Activated naive CD8-positive, alpha-beta T cell treated with anti-CD3 and anti-CD28 coated beads, Interleukin-2, amount 50 U/mL, for 16 hours (primary cell): ENCODE measurements at places on chromosomes 4 and X.

DNA sequence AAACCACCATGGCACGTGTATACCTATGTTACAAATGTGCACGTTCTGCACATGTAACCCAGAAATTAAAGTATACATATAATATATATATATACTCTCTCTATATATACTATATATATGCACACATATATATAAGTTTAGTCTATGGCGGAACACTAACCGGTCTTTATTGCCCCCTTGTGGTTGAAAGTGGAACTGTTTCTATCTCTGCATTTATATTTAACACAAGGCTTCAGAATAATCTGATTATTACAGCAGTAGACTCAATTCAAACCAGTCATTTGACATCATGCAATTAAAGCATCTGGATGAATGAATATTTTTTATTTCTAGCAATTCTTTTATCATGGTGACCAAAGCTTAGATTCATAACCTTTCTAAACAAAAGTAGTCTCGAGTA is 14.6 kb downstream of the RAB9B start:
- DNase-seq: no peak

- no peak for DNase-seq
Observed at GRCh38 chr4:149140841-149141240, 674.8 kb downstream of the IQCM start.

GRCh38 chr4:40550948-40551462 is 78.7 kb downstream of the RBM47 start:
- DNase-seq: no peak

DNA sequence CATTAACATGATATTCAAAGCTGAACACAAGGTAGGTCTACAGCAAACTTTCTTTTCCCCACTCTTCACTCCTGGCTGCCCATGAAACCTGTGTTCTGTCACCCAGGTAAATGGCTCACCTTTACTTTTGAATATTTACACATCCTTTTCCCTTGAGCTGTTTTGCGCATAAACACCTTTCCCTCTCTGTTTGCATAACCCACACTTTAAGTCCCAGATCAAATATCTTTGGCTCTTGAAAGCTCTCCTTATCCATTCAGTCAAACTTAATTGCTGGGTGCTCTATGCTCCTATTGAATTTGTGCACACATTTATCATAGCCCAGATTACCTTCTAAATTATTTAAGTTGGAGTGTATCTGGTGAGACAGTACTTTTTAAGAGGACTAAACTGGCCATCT is 51.7 kb upstream of the ATP8A1 start:
- no peak for DNase-seq

DNA sequence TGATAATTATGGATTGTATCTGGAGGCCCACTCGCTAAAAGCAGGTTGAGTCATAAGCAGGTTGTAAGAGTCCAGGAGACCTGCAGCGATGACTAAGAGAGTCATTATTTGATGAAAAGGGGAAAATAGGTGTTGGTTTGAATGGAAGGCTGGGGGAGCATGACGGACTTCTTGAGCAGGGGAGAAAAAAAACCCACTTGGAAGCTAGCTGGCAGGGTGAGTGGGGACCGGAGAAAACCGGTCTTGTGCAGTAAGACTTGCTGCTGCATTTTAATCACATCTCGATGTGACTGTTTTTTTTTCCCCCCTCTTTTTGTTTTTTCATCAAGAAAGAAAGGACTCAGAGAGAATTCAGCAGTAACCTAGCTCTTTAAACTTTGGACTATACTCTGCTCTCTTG is 90.0 kb downstream of the IGSF1 start:
- DNase-seq: no peak

- no peak for DNase-seq
Observed at GRCh38 chrX:47221756-47222155, 3.3 kb downstream of the CDK16 start.

- no peak for DNase-seq
Observed at GRCh38 chr4:71709961-71710360, 73.9 kb downstream of the GC start.

- DNase-seq: no peak
Observed at GRCh38 chr4:43855283-43855682, 593.3 kb downstream of the KCTD8 start.
